ENCODE measurements at places on chromosomes 6 and 20.
A peak's percentile ranks its signal among the peaks of the same experiment; 100 is the strongest.

- no peaks in the 10 kb centered on the region for H3K36me3 ChIP-seq
- H3K27ac ChIP-seq, result no peak overlapping the region
- H3K4me1 ChIP-seq, result peaks cover 13% of the 10 kb centered on the region
- no peaks in the 10 kb centered on the region for H3K27me3 ChIP-seq
- DNase-seq, result no peak
These were observed 17.9 kb downstream of the SOX4 start for GRCh38 chr6:21611485-21611884.

- no peaks in the 10 kb centered on the region for H3K27me3 ChIP-seq
- H3K4me1 ChIP-seq, result no peaks in the 10 kb centered on the region
- H3K27ac ChIP-seq, result peak overlapping the region; percentile 35
- H3K4me3 ChIP-seq, result no peak overlapping the region
- DNase-seq, result peak; percentile 68
These were observed 427.7 kb upstream of the NOX3 start for GRCh38 chr6:155883334-155883731.

GRCh38 chr20:17460119-17460518, 71.1 kb downstream of the BFSP1 start:
- no peak overlapping the region for H3K4me3 ChIP-seq
- no peaks in the 10 kb centered on the region for H3K36me3 ChIP-seq
- H3K27me3 ChIP-seq, result peaks cover 7% of the 10 kb centered on the region
- no peak for DNase-seq

- peaks cover 50% of the 10 kb centered on the region for H3K4me1 ChIP-seq
- H3K27ac ChIP-seq, result peak overlapping the region; percentile 90
- H3K4me3 ChIP-seq, result no peak overlapping the region
- no peaks in the 10 kb centered on the region for H3K36me3 ChIP-seq
- DNase-seq, result no peak
- H3K27me3 ChIP-seq, result no peaks in the 10 kb centered on the region
These were observed 4.1 kb downstream of the CCDC170 start for GRCh38 chr6:151497905-151498304.

DNA sequence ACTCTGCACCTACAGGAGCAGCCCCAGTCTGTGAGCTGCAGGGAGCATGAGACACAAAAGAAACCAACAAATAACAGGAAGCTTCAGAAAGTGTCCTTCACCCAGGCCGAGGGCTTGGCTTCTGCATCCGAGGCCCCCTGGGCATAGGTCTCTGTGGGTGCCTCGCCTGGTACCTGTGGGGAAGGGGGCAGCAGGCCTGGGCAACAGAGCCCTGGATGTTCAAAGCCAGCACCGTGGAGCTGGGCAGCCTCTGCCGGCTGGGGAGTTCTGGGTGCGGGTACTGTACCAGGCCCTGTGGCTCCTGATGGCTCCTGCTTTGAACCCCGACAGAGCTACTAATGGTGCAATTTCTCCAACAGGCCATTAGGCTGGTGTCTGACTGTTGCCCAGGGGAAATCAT, 55.7 kb downstream of the TMEM242 start:
- H3K4me1 ChIP-seq, result peaks cover 7% of the 10 kb centered on the region
- no peak overlapping the region for H3K27ac ChIP-seq
- H3K36me3 ChIP-seq, result no peaks in the 10 kb centered on the region
- no peaks in the 10 kb centered on the region for H3K27me3 ChIP-seq
- no peak for DNase-seq
- no peak overlapping the region for H3K4me3 ChIP-seq

- no peaks in the 10 kb centered on the region for H3K36me3 ChIP-seq
- no peak overlapping the region for H3K27ac ChIP-seq
These were observed 20.7 kb upstream of the RBBP8NL start for GRCh38 chr20:62448038-62448437.

- no peak for DNase-seq
- no peaks in the 10 kb centered on the region for H3K36me3 ChIP-seq
- no peaks in the 10 kb centered on the region for H3K27me3 ChIP-seq
These were observed 141.9 kb downstream of the GMPR start for GRCh38 chr6:16380220-16380809.

- H3K4me3 ChIP-seq, result no peak overlapping the region
- H3K4me1 ChIP-seq, result no peaks in the 10 kb centered on the region
- no peaks in the 10 kb centered on the region for H3K27me3 ChIP-seq
- no peak overlapping the region for H3K27ac ChIP-seq
These were observed 276.0 kb upstream of the SGK1 start for GRCh38 chr6:134593887-134594286.

DNA sequence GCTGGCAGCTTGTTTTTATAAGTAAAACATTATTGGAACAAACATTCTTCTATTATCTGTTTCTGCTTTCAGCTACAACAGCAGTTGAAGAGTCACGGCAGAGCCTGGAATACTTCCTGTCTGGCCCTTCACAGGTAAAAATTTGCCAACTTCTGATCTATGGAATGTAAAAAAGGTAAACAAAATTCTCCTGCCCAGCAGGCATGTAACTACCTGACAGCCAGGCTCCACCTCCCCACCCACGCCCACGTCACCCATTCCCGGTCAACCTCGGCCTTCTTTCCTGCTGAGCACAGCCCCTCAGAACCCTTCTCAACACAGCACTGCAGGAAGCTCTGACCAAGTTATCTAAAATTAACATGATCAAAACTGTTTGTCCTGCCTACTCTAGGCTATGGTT, 166.0 kb downstream of the DLL1 start:
- H3K36me3 ChIP-seq, result no peaks in the 10 kb centered on the region
- H3K27me3 ChIP-seq, result no peaks in the 10 kb centered on the region
- no peak overlapping the region for H3K27ac ChIP-seq
- H3K4me1 ChIP-seq, result no peaks in the 10 kb centered on the region
- no peak overlapping the region for H3K4me3 ChIP-seq

DNA sequence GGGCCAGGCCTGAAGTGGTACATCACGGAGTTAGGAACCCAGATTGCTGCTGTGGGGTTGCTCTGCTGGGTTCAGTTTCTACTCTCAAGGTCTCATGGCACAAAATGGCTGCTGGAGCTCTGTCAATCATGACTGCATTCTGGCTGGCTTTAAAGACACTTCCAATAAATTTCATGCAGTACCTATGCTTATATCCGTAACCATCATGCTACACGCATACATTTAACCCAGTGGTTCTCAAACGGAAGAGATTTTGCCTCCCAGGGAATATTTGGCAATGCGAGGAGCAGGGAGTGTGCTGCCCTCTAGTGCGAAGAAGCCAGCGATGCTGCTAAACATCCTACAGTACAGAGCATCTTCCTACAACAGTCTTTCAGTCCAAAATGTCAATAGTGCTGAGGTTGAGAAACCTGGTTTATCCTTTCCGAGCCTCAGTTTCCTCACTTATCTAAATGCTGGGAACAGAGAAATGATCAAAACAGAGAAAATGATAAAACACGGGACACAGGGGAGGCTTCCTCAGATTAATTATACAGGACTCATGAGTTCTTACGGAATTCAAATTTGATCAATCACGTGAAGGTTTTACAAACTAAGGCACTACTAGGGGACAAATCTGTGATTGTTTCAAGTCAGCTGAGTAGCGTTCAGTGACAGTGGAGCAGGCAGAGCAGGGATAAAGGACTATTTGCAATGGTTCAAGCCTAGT, 9.6 kb upstream of the SLC2A10 start:
- H3K27me3 ChIP-seq, result no peaks in the 10 kb centered on the region
- H3K4me3 ChIP-seq, result no peak overlapping the region
- DNase-seq, result no peak
- H3K27ac ChIP-seq, result no peak overlapping the region
- H3K36me3 ChIP-seq, result no peaks in the 10 kb centered on the region
- no peaks in the 10 kb centered on the region for H3K4me1 ChIP-seq

- peaks cover 25% of the 10 kb centered on the region for H3K4me1 ChIP-seq
- peak overlapping the region; percentile 81 for H3K27ac ChIP-seq
- H3K4me3 ChIP-seq, result no peak overlapping the region
- H3K27me3 ChIP-seq, result no peaks in the 10 kb centered on the region
- H3K36me3 ChIP-seq, result peaks cover 27% of the 10 kb centered on the region
These were observed 79.0 kb downstream of the SYNJ2 start for GRCh38 chr6:158060455-158061360.

DNA sequence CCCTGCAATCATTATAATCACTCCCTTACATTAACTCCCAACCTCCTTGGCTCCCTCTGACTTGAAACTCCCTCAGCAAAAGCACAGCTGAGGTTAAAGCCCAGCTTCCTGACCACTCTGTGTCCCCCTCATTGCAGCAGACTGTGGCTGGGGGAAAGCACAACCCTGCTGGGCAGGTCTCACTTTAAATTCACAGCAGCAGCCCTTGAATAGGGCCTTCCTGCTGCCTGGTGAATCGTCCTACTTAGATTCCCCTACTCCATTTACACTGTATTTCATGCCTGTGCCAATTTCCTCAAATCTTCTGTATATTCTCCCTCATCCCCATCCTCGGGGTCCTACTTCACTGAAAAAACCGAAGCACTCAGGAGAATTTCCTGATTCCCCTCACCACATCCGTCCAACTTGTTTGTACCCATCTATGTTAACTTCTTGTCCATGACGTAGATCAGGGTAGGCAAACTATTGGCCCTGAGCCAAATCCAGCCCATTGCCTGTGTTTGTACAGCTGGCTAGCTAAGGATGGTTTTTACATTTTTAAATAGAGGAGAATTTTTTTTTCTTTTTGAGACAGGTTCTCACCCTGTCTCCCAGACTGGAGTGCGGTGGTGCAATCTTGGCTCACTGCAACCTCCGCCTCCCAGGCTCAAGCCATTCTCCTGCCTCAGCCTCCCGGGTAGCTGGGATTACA, 31.5 kb upstream of the GCM1 start:
- DNase-seq, result peak; percentile 55
- H3K4me1 ChIP-seq, result no peaks in the 10 kb centered on the region
- no peak overlapping the region for H3K27ac ChIP-seq
- H3K4me3 ChIP-seq, result no peak overlapping the region
- no peaks in the 10 kb centered on the region for H3K36me3 ChIP-seq

DNA sequence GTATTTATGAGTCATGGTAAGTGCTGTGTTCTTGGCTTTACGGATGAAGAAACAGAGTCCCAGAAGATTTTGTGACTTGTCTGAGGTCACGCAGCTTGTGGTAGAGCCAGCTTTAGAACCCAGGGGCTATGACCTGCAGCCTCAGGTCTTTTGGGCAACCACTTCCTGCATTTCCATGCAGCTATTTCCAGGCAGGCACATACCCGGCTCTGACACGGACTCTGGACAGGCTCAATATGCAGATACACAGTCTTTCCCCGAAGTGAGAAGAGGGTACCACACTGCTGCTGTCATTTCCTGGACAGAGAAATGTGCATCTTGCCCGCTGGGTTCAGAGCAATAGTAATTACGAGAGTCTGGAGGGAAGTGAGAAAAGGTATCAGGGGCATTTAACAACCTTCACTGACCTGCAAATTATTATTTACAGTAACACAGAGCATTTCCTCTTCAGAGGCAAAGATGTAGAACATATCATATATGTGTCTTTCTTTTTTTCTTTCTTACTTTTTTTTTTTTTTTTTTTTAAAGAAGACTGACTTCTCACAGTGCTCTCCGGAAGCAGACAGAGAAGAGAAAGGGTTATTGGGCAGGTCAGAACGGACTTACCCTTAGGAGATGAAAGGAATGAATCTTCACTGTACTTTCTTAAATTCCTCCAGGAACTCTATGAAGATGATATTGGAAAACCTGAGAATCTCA, 185.1 kb downstream of the CLIC5 start:
- H3K4me3 ChIP-seq, result no peak overlapping the region
- H3K36me3 ChIP-seq, result no peaks in the 10 kb centered on the region
- no peak overlapping the region for H3K27ac ChIP-seq
- H3K4me1 ChIP-seq, result no peaks in the 10 kb centered on the region

GRCh38 chr6:149862922-149863697, 1.0 kb downstream of the LRP11 start:
- peak overlapping the region; percentile 64 for H3K4me3 ChIP-seq
- no peaks in the 10 kb centered on the region for H3K36me3 ChIP-seq
- DNase-seq, result peak; percentile 69
- peaks cover 20% of the 10 kb centered on the region for H3K27me3 ChIP-seq

DNA sequence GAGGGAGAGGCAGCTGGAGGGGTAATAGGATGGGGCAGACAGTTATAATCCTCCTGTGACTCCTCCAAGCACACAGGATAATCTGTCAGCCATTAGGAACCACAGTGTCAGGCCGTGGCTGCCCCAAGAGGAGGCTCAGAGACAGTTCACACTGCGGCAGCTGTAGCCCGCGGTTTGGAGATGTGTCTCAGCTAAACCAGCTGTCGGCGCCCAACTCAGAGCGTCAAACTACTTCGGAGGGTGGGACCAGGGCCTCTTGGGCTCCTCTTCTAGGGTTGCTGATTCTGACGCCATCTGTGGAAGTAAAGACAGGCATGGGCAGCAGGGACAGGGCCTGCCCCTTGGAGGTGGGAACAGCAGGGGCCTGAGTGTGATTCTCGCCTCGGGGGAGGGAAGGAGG, 309.8 kb downstream of the CDC5L start:
- no peak overlapping the region for H3K27ac ChIP-seq
- H3K4me3 ChIP-seq, result no peak overlapping the region
- no peaks in the 10 kb centered on the region for H3K27me3 ChIP-seq
- H3K4me1 ChIP-seq, result no peaks in the 10 kb centered on the region
- no peak for DNase-seq

GRCh38 chr6:2240961-2241360, 4.4 kb downstream of the GMDS start:
- no peak overlapping the region for H3K4me3 ChIP-seq
- no peaks in the 10 kb centered on the region for H3K36me3 ChIP-seq
- peaks cover 16% of the 10 kb centered on the region for H3K4me1 ChIP-seq
- no peak overlapping the region for H3K27ac ChIP-seq
- no peaks in the 10 kb centered on the region for H3K27me3 ChIP-seq

DNA sequence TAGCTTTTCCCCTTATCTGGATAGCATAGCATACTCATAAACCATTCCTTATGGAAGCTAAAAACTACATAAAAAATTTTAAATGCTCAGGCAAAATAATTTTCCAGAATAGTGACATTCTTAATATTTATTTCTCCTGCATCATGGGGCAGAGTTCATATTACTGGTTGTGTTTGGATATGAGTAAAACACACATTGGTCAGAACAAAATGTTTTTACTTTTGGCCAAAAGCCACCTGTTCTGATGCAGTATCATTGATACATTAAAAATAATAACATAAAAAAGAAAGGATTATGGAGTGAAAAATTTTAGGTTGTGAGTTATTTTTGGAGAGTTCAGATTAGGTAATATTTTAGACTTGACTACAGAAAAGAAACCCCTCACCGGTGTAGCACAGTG, 33.6 kb downstream of the TRAM2 start:
- H3K27ac ChIP-seq, result peak overlapping the region; percentile 58
- no peaks in the 10 kb centered on the region for H3K27me3 ChIP-seq

DNA sequence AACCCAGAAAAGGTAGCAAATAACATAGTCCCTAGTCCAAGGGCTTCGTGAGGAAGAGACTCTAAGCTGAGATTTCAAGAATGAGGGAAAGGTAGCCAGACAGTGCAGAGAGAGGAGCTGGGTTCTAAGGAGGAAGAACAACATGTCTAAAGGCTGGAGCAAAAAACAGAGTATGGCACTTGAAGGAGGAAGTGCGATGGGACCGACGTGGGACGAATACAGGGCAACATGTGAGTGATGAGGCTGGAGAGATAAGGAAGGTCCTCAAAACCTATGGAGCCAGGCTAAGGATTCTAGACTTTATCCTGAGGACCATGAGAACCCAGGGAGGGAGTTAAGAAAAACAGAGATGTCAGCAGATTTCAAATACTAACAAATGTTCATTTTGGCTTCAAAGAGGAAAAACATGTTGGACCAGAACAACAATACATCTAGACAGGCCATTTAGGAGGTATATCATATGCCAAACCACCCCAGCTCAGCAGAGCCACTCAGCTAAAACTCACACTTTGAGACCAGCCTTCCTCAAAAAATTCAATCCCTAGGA, 17.5 kb downstream of the ATXN1 start:
- peaks cover 82% of the 10 kb centered on the region for H3K4me1 ChIP-seq
- no peaks in the 10 kb centered on the region for H3K36me3 ChIP-seq
- H3K27me3 ChIP-seq, result no peaks in the 10 kb centered on the region
- no peak overlapping the region for H3K27ac ChIP-seq
- no peak for DNase-seq
- H3K4me3 ChIP-seq, result no peak overlapping the region

All from left lung (tissue), 14 donors.